ENCODE measurements at places on chromosomes 16 and 17.

GRCh38 chr17:1779571-1780131 lies 17.8 kb downstream of the SERPINF1 start:
- peak; percentile 70 for DNase-seq

DNA sequence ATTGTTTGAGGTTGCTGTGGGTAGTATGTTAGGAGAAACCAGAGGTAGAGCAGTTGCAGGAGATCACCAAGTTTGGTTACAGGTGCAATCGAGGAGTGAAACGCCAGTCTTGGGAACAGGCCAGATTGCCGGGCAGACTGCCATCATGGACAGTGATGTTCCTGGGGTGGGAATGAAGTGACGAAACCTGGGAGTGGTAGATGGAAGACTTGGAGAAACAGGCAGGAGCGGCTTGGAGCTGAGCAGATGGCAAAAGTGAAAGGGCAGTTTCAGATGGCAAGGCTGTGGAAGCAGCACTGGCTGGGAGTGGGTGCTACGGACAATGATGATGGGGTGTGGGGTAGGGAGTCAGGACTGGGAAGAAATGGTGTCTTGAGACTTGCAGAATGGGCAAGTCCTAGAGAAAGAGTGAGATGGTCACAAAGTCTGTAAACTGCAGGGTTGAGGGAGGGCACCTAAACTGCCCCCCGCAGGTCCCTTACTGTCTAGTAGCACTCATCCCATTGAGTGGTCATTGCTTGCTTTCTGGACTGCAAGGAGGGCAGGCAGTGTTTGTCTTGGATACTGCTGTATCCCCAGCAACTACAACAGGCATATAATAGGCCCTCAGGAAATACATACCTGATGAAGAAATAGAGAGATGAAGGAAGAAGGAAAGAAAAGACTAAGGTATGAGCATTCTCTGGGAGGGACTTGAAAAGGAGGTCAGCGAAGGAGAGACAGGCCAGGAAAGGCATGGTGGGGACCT lies 29.5 kb upstream of the ULK2 start:
- peak; percentile 80 for DNase-seq

- no peak for DNase-seq
Observed at GRCh38 chr16:72073560-72074230, 10.7 kb downstream of the HPR start.

- DNase-seq, result no peak
Observed at GRCh38 chr17:72884066-72884465, 208.4 kb downstream of the SLC39A11 start.

- no peak for DNase-seq
Observed at GRCh38 chr17:43723697-43724359, 34.8 kb downstream of the SOST start.

GRCh38 chr16:71367241-71367976 lies 8.9 kb downstream of the CALB2 start:
- no peak for DNase-seq

DNA sequence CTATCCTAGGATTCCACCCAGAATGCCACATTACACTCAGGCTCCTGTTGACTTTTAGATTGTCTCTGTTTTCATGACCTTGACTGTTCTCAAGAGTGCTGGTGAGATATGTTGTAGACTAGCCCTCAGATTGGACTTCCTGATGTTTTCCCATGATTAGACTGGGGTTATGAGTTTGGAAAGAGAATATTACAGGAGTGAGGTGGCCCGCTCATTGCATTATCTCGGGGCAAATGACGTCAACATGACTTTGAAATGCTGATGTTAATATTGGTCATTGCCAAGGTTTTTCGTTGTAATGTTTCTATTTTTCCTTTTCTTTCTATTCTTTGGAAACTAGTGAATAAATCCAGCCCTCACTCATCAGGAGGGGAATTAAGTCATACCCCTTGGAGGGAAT lies 355.7 kb upstream of the MON1B start:
- no peak for DNase-seq

GRCh38 chr17:3575511-3575910 lies 17.9 kb upstream of the TRPV3 start:
- DNase-seq, result no peak

GRCh38 chr17:8066841-8067775 lies 20.4 kb downstream of the ALOX12B start:
- DNase-seq, result no peak

DNA sequence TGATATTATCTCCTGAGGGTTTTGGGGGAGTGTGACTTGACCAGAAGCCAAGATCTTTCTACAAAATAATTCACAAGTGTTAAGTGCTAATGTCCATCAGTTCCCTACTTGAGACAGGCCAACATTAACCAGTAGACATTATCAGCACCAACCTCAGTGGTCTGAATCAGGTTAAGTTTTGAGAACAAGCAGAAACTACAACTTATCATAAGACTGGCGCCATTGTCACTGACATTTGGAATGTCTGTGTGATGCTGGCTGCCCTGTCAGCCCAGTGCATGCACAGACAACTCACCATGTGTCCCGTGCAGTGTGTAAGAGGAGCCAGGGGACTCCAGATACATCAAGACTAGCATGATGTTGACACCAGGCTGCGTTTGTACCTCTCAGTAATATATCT lies 76.8 kb downstream of the CCDC182 start:
- no peak for DNase-seq

DNA sequence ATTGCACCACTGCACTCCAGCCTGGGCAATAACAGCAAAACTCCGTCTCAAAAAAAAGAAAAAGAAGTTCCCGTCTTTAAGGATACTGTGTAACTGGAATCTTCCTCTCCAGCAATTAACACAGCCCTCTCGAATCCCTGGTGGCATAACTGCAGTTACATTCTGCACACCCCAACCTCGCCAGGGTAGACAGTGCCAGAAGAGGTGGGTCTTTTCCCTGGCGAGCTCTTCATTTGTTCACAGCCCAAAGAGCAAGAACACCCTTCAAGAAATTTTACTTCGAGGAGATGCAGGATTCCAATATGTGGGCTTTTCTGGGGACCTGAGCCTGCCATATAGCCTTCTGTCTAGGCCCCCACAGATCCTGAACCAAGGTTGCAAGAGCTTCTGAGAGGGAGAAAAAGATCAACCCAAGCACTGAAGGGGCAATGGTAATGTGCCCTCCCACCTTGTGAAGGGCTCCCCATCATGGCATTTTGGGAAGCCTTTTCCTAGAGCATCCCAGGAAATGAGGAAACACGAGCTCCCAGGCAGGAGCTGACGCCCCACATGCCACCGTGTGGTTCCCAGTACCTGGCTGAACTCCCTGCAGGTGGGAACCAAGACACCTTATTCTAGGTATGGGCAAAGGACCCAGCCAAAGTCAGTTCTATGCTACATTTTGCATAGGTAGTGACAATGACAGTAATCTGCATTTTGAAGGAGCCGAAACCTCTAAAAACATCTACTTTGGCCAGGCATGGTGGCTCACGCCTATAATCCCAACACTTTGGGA lies 26.9 kb downstream of the TK2 start:
- no peak for DNase-seq

DNA sequence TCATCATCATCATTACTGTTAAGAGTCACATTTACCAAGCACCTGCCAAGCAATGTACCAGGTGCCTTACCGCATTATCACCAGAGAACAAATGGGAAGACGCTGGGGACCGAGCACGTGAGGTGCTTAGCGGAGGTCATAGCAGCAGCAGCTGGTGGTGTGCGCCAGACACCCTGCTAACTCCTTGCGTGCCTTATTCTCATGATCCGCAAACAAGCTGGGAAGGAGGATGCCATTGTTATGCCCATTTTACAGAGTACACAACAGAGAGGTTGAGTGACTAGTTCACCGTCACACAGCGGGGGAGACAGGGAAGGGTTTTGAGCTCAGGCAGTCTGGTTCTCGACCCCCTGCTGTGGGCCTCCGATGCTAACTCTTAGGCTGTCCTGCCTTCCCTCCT lies 7.3 kb downstream of the ATP2A3 start:
- DNase-seq, result no peak

DNA sequence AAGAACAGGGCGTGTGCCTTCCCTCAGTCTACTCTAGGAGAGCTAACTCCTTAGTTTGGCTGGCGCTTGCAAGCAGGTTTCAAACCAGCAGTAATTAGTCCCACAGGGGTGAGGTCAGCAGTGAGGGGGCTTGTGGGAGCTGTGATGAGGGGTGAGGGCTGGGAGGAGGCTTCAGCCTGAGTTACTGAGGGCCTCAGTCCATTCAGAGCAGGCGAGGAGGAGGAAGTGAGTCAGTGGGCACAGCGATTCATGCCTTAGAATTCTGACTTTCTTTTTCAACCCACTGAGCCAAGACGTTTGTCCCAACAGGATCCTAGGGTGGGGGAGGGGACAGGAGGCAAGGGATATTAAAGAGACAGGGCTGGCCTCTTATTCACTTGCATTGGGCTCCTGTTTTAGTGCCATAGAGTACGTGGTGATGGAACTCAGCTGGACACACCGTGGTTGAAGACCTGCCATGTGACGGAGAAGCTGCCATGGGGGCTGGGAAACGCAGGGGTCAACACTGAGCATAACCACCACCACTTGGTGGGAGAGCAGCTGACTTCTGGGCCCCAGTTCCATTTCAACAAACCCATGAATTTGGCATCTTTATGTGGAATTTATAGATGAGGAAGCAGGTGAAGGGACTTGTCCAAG lies 8.3 kb upstream of the ITGA3 start:
- DNase-seq, result no peak

- DNase-seq, result no peak
Observed at GRCh38 chr16:16108759-16109158, 114.5 kb downstream of the ABCC6 start.

DNA sequence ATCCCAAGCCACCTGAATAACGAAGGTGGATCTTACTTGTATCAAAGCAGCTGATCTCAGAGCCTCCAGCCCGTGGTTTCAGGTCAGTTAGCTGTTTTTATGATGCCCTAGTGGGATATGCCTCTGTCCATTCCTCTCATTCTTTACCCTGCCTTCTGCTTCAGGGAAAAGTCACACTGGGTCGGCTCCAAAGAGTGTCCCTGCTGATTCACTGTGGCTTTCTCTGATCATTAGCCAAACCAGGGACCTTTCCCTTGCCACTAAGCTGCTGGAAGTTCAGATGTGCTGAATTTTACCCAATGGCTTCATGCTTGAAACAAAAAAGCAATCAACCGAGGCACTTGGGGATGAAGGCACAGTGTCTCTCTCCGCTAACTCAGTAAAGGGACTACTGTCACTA lies 170.2 kb upstream of the SALL1 start:
- no peak for DNase-seq

DNA sequence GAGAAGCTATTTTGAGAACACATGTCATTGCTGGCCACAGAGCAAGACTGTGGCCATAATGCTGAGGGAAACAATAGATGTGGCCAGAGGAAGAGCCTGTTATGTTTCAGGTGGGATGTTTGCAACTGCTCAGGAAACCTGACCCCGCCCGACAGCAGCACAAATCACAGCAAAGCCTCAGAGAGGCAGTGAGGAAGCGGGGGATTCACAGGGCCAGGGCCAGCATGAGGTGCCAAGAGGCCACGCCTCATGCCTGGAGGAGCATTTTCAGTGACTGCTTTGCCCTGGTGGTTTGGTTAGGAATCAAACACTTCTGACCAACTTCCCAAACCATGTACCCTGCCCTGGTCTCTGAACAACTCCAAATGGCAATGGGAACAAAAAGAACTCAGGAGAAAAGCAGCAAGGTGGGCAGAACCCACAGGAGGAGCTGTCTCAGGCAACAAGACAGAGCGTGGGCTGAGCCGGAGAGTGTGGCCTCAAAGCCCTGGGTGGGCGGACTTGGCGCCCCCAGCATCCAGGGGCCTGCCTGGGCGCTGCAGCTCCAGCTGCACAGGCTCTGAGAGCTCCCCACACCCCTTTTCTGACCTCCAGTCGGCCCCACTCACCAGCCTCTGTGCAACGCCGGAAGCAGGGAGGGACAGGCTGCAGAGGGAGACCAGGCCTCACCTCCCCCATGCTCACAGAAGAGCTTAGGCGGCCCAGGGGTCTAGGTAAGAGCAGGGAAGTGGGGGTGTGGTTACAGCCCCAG lies 20.6 kb downstream of the HIC1 start:
- DNase-seq, result no peak

GRCh38 chr16:57252148-57252721 lies 7.2 kb downstream of the ARL2BP start:
- DNase-seq, result no peak

DNA sequence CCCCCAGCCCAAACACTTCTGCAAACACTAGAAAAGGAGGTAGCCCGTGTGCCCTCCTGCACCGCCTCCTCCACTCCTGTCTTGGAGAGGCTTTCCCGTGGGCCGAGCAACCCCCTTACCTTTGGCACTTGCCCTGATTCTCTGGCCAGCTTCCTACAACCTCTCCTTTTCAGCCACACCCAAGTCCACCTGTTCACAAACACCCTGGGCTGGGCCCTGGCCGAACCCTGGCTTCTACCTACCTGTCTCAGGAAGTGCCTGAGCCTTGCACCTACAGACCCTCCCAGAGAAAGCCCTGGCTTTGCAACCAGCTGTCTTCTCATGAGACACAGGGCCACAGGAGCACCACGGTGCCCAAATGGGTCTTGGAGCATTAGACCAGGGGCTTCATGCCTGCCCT lies 2.0 kb upstream of the ANTKMT start:
- DNase-seq, result no peak

DNA sequence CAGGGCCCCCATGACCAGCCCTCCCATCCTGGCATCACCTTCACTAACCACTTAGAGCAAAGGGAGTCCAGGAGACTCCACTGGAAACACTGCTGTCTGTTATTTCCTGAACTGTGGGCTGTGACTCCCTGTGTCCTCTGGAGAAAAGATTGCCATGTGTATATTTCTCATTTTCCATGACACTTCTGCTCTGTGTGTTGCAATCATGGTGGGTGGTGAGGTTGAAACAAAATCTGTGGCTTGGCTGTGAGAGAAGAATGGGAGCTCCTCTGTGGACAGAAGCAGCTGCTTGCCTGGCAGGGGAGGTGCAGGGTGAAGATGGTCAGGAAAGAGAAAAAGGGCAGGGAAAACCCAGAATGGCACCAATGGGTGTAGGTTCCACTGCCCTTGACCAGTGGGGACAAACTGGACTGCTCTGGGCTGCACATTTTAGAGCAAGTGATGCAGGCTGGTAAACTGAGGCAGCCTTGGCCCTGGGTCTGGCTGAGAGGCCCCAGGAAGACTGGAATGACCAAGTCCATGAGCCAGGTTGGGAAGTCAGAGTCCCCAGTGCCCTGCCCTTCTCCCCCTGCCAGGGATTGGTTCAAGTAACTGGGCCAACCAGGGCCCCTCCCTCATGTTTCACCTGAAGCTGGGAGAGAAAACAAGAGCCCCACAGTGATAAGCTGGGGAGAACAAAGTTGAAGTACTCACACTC lies 314.3 kb downstream of the C16orf95 start:
- no peak for DNase-seq

DNA sequence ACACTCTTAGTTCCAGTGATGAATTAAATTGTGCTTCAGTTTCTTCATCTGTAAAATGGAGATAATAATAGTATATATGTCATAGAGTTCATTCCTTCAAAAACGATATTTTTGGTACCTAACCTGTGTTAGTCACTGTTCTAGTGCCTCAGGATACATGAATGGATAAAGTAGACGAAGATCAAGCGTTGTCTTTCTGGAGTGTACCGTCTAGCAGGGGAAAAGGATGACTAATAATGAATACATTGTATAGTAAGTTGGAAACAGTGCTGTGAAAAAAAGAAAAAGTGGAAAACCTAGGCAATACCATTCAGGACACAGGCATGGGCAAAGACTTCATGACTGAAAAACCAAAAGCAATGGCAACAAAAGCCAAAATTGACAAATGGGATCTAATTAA lies 8.6 kb downstream of the KRT10 start:
- DNase-seq, result no peak
